Tibial nerve (tissue), 4 donors: ENCODE measurements at places on chromosomes 12 and 14. TPM values are rescaled to one million over a fixed set of nuclear protein-coding genes. Genes with fewer than 3 reads are reported as not detected.

- no peaks in the 10 kb centered on the region for H3K27me3 ChIP-seq
- peaks cover 8% of the 10 kb centered on the region for H3K4me1 ChIP-seq
- H3K27ac ChIP-seq, result no peak overlapping the region
Observed at GRCh38 chr12:117144599-117144998, 45.4 kb upstream of the TESC start.

The SERPINA10 gene
- total RNA-seq, result not detected

DNA sequence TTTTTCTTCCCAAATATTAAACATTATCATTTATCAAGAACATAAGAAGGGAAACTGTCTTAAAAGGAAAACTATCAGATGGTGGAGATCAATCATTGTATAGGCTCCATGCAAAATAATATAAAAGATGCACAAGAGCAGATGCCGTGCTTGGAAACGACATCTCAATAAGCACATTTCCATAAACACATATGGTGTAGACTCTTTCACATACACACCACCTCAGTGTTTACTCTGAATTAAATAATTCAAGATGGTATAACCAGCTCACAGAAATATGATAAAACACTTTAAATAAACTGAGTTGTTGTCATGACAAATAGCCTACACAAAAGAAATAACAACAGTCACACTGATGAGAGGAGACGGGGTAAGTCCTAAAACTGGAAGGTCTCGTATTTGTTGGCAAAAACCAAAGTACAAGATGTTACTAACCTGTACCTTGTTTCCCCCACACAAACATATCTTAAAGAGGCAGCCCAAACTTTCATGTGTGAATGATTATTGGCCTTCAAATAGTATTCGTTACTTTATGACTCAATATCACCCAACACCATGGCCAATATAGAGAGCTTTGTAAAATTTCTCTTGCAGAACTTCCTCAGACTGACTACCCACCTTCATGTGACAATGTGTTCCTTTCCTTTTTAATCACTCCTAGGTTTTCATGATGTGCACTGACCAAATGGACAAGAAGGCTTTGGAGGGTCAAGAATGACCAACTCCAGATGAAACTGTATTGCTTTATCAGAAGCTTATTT, 48.6 kb upstream of the TMPO start:
- H3K4me3 ChIP-seq, result no peak overlapping the region
- no peaks in the 10 kb centered on the region for H3K27me3 ChIP-seq
- H3K27ac ChIP-seq, result no peak overlapping the region
- no peak for DNase-seq
- H3K36me3 ChIP-seq, result no peaks in the 10 kb centered on the region
- H3K4me1 ChIP-seq, result peaks cover 5% of the 10 kb centered on the region

The ASCL1 gene
- not detected for total RNA-seq

GRCh38 chr14:96571311-96571710, 69.1 kb downstream of the PAPOLA start:
- H3K36me3 ChIP-seq, result no peaks in the 10 kb centered on the region
- H3K27me3 ChIP-seq, result no peaks in the 10 kb centered on the region
- peaks cover 6% of the 10 kb centered on the region for H3K4me1 ChIP-seq
- no peak overlapping the region for H3K4me3 ChIP-seq
- DNase-seq, result no peak

DNA sequence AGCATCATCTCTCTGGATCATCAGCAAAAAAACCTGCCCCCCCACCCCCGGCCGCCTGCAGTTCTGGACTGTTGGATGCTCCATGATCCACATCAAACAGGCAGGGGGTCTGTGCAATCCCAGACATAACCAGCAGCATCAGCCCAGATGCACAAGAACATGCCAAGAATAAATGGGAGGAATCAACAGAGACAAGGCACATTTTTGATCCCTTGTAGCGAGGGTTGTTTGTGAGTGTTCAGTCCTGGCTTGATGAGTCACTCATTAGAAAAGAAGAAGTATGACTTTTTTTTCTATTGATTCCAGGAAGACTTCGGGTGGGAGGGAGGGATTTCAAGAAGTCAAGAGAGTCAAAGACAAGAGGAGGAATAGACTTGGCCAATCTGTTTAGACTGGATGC, 244.2 kb downstream of the KSR2 start:
- no peak for DNase-seq
- H3K27ac ChIP-seq, result no peak overlapping the region
- H3K36me3 ChIP-seq, result no peaks in the 10 kb centered on the region

GRCh38 chr14:56976211-56976610, 165.9 kb upstream of the OTX2 start:
- no peak overlapping the region for H3K4me3 ChIP-seq
- DNase-seq, result no peak
- H3K27ac ChIP-seq, result no peak overlapping the region
- H3K4me1 ChIP-seq, result no peaks in the 10 kb centered on the region

The HOXC10 gene
- 1.7 TPM for total RNA-seq

GRCh38 chr12:3723916-3724805, 28.7 kb downstream of the CRACR2A start:
- no peak for DNase-seq
- H3K4me1 ChIP-seq, result no peaks in the 10 kb centered on the region
- H3K4me3 ChIP-seq, result no peak overlapping the region
- no peak overlapping the region for H3K27ac ChIP-seq
- H3K36me3 ChIP-seq, result no peaks in the 10 kb centered on the region

DNA sequence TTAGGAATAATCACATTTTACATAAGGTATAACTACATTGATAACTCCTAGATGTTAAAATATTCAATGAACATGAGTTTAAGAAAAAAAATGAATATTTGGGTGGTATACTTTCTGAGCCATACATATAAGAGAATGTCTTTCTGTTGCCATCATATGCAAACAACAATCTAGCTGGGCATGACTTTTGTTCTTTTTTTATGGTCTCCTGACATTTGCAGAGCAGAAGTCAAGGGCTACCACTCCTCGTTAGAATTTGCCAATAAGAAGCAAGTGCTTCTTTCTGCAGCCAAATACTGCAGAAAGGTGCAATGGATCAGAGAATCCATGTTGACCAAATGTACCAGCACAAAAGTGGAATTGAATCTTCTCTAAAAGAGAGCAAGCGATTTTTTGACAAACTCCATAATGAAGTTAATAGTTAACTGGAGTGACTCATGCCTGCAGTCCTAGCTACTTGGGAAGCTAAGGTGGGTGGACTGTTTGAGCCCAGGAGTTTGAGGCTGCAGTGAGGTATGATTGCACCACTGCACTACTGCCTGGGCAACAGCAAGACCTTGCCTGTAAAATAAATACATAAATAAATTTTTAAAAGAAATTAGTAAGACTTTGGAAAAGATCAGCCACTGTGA, 25.5 kb upstream of the CCDC91 start:
- H3K27ac ChIP-seq, result no peak overlapping the region
- H3K36me3 ChIP-seq, result no peaks in the 10 kb centered on the region
- H3K4me3 ChIP-seq, result no peak overlapping the region
- H3K4me1 ChIP-seq, result no peaks in the 10 kb centered on the region

DNA sequence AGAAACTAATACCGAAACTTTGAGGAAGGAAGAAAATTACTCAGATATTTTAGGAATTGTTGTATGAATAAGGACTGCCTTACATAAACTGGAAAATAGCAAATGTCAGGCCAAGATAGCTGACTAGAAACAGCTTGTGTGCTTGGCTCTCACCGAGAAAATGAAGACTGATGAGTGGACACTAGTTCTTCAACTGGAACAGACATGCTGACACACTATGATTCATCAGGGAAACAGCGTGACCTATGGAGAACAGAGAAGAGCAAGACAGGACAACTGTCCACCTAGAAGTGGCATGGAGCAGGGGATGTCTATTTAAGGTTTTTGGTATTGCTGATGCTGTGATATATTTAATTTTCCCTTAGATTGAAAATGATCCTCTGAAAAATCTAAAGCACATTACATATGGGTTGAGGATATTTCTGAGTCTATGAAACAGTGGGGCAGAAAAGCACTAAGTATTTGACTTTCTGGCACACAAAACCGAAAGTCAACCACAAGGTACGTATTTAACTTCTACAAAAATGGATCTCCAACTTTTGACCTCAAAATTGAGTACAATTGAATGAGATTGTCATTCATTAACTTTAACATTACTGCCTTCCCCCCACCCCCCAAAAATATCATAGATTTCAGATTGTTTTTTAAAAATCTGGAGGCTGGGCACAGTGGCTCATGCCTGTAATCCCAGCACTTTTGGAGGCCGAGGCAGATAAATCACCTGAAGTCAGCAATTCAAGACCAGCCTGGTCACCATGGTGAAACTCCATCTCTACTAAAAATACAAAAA, 863.2 kb downstream of the LRFN5 start:
- H3K4me1 ChIP-seq, result no peaks in the 10 kb centered on the region
- no peak overlapping the region for H3K27ac ChIP-seq
- H3K4me3 ChIP-seq, result no peak overlapping the region
- no peak for DNase-seq

The EFS gene
- 31.4 TPM for total RNA-seq

The B3GNT4 gene
- not detected for total RNA-seq

The BATF gene
- not detected for total RNA-seq

- peak overlapping the region; percentile 61 for H3K27ac ChIP-seq
- peaks cover 27% of the 10 kb centered on the region for H3K4me1 ChIP-seq
- no peak for DNase-seq
Observed at GRCh38 chr12:57815177-57816000, 3.1 kb downstream of the AVIL start.

GRCh38 chr12:92927436-92928281, 1.4 kb downstream of the EEA1 start:
- peaks cover 50% of the 10 kb centered on the region for H3K4me1 ChIP-seq
- no peaks in the 10 kb centered on the region for H3K36me3 ChIP-seq
- peak overlapping the region; percentile 80 for H3K4me3 ChIP-seq
- DNase-seq, result no peak
- H3K27me3 ChIP-seq, result no peaks in the 10 kb centered on the region
- H3K27ac ChIP-seq, result peak overlapping the region; percentile 98

The RTL1 gene
- not detected for total RNA-seq
